ENCODE measurements at places on chromosomes 6 and 20.

GRCh38 chr6:17987697-17988421 is 424 bp upstream of the KIF13A start:
- peak; percentile 74 for ATAC-seq

- ATAC-seq = peak; percentile 2
Measured at GRCh38 chr20:64039293-64040160, 3.5 kb downstream of the C20orf204 start.

- no peak for ATAC-seq
Measured at GRCh38 chr6:145887969-145888368, 73.4 kb upstream of the FBXO30 start.

GRCh38 chr6:113691260-113691656 is 165.9 kb upstream of the MARCKS start:
- no peak for ATAC-seq

- ATAC-seq = no peak
Measured at GRCh38 chr6:46876126-46876525, 45.6 kb downstream of the ADGRF5 start.

DNA sequence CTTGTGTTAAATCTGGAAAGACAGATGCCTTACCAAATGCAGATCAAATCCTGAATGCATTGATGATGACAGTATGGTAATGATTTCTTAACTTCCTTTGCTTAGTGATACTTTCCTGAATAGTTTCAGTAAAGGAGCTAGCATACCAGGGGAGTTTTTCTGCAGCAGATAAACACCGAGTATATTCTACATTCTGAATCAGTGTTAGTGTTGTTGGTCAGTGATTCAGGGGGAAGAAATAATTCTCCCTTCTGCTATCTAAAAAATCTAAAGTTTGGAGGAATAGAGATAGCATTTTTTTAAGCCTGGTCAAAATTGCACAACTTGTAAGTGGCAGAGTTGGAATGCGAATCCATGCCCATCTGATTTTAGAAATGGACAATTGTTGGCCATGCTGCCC is 512.2 kb upstream of the MARCKS start:
- ATAC-seq = no peak

DNA sequence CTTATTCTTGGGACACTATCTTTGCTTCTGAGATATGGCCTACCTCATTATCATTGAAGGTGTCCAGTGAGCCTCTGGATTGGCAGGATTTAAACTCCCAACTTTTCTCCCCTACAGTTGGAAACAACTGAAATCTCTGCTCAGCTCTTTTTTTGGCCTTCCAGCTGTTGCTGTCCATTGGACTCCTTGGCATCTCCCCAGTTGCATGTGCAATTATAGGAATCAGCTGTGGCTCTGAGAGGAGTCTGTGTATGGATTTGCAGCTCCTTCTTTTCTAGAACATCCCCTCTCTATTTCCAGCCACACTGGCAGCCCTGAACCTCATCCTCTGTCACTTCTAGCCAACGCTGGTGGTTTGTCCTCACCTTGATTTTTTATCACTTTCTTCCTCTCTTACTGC is 21.2 kb downstream of the RAB22A start:
- ATAC-seq = no peak

GRCh38 chr6:101294676-101295075 is 98.8 kb upstream of the GRIK2 start:
- ATAC-seq = no peak

DNA sequence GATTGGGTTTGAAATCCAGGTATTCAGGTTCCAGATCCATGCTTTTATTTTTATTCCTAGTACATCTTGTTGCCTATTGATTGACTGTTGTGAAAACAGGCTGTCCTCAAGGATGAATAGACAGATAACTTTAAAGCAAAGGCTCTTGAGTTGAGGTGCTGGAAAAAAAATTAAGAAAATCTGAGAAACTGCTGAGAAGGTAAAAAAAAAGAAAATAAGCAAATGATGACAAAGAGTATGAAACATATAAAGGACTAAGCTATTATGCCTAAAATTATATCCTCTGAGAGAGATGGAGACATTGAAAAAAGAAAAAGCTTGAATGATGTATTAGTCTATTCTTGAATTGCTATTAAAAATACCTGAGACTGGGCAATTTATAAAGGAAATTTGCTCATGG is 392.3 kb upstream of the RGS17 start:
- ATAC-seq = no peak

DNA sequence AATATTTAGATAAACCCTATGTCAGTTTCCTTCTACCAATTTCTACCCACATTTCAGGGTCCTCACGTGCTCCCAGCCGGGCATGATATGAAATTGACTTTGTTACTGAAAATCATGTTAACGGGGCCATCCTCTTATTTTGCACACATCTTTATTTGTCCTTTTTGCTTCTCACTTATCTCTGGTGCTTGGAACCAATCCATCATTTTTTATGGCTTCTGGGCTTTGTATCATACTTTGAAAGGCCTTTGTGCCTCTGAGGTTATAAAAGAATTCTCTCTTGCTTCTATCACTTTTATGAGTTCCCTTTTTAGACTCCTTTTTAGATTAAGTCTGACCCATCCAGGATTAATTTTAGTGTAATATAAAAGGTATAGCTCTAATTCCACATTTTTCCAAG is 117.1 kb upstream of the PRND start:
- ATAC-seq = no peak

DNA sequence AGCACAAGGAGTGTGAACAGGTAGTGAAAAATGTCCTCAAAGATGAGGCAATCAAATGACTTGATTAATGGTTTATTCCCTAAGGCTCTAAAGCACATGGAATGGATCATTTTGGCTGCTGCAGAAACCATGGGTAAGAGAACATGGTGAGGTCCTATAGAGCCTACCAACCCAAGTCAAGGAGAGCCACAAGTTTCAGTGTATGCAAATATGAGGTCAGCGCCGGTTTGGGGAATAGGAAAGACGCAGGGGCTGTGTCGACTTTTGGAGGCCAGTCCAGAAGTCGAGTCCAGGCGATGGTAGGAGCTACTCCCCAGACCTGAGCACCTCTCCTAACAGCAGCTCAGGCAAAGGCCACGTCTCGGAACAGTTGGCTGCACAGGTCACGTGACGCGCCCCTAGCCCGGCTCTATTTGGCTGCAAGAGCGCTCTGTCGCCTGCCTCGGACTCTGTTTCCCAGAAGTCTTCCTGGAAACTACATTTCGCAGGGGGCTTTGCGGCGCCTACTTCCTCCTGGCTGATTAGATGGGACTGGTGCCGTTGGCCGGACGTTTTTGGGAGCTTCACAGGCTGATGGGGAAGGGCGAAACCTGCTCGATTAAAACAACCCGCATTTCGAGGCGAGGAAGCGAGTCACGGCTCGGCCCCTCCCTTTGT is 74.4 kb upstream of the CHD6 start:
- ATAC-seq = peak; percentile 52

- ATAC-seq = no peak
Measured at GRCh38 chr6:12801141-12801540, 84.6 kb downstream of the PHACTR1 start.

- no peak for ATAC-seq
Measured at GRCh38 chr6:54655162-54655561, 191.4 kb upstream of the FAM83B start.

GRCh38 chr6:75760320-75760719 is 11.3 kb downstream of the MYO6 start:
- ATAC-seq = no peak

DNA sequence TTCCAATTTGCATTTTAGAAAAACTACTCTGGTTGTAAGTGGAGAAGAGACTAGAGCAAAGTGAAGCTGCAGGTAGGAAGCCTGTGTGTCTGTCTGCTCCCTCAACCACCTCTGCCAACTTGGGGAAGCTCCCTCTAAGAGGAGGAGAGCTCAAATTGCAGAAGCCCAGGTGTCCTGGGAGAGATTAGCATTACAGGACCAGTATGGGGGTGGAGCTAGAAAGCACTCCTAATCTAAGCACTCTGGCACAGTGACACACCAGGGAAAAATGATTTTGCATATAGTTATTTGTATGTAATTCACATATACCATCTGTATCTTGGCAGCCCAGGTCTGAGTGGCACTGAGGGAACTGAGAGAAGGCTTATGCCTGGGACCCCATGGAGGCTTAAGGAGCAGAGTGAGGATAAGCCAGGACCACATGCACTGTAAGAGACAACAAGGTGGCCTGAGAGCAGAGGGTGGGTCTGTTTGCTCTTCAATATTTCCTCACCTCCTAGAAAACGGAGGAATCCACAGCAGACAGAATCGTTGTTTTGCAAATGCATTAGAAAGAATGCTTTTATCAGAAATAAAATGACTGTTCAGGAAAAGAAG is 13.6 kb downstream of the GSTA2 start:
- peak; percentile 57 for ATAC-seq

GRCh38 chr20:47274401-47275108 is 81.9 kb downstream of the ZMYND8 start:
- ATAC-seq = peak; percentile 84

DNA sequence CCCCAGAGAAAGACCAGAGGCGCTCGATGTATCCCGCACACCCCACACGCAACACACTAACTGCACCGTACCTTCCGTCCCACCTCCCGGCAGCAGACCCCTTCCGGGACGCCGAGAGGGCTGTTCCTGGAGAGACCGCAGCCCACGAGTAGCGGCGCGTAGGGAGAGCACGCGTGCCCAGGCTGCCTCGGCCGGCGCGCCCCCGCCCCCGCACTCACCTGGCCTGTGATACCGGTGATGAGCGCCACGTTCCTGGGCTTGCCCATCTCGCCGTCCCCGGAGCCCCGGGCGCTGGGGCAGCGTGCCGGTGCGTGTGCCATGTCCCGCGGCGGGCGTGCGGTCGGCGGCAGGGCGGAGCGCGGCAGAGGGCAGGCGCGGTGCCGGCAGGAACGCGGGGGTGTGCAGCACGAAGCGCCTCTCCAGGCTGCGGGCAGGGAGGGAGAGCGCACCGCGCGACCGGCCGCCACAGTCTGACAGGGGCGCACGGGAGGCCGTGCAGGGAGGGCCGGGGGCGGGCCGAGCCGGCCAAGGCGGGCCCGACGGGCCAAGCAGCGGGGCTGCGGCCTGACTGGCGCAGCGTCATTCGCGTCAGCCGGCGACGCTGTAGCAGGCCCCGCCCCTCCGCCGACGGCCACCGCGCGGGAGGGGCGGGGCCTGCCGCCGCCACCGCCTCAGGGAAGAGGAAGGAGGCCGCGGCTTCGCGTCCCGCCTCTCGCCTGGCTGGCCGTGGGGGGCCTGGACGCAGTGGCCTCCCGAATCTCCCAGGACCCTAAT is at the start of gene GMDS:
Gene GMDS, minus strand, starts transcription at position 503 of the 774 bp plus-strand sequence.
- ATAC-seq = peak; percentile 99

- no peak for ATAC-seq
Measured at GRCh38 chr6:11785774-11786579, 7.4 kb upstream of the ADTRP start.

GRCh38 chr6:136429264-136430065 is 120.8 kb downstream of the MAP7 start:
- peak; percentile 70 for ATAC-seq

Measured in motor neuron (in vitro differentiated cells).